Natural killer cell treated with Interleukin-12 subunit alpha and Interleukin-12 subunit beta and Interleukin-15 and Interleukin-18, amount 100 ng/mL, for 72 hours (primary cell): ENCODE measurements at places on chromosomes 2 and 18. TPM values are rescaled to one million over a fixed set of nuclear protein-coding genes. Genes with fewer than 3 reads are reported as not detected.

UGT1A5 gene
- not detected for total RNA-seq

- DNase-seq: no peak
- H3K27me3 ChIP-seq: peaks cover 35% of the 10 kb centered on the region
- H3K27ac ChIP-seq: no peak overlapping the region
- no peak overlapping the region for H3K4me3 ChIP-seq
- peaks cover 22% of the 10 kb centered on the region for H3K4me1 ChIP-seq
Measured at GRCh38 chr2:54677476-54678265, 45.8 kb upstream of the EML6 start.

DNA sequence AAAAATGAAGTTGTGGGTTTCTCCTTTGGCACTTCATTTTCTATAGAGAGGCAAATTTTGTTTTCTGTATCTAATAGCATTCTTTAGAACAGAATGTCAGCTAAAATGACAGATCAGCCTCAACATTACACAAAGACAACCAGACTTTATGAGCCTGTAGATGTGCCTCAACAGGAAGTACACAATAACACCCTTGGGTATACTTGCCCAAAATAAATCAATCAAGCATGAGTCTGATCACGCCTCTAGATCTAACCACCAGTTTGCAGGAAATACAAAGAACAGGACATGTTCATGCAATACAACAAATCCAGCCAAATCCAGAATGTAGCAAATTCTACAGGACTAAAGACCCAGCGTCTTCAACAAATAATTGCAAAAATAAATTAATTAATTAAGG lies 11.2 kb upstream of the DAPL1 start:
- DNase-seq: no peak
- H3K27me3 ChIP-seq: peaks cover 13% of the 10 kb centered on the region
- H3K4me3 ChIP-seq: no peak overlapping the region
- no peaks in the 10 kb centered on the region for H3K36me3 ChIP-seq

DNA sequence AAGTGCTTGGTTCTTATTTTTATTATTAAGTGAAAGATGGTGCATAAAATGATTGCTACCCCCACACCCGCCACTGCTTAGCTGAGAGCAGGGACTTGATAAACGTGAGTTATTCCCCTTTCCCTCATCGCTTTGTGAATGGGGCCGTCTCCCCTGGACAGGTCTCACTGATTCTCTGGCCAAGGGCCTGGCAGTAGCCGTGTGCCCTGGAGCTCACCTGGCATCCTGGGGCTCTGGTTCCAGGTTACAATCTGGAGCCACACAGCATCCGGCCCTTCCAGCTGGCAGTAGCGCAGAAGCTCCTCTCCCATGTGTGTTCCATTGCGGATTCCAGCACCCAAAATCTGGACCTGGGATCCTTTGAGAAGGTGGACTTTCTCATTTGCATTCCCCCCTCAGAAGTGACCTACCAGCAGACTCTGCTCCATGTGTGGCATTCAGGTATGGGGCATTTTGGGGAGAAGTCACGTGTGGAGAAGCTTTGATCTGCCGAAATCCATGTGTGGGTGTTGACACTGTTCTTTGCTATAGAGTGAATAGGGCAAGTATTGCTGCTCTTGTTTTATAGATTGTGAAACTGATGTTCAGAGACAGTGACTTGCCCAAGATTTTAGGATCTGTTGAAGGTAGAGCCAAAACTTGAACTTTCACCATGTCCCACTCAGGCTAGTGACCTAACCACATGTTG lies 63.8 kb downstream of the GREB1 start:
- no peak for DNase-seq
- H3K4me1 ChIP-seq: no peaks in the 10 kb centered on the region
- H3K36me3 ChIP-seq: no peaks in the 10 kb centered on the region
